ENCODE measurements at places on chromosomes 2 and 18. TPM values are rescaled to one million over a fixed set of nuclear protein-coding genes. Genes with fewer than 3 reads are reported as not detected.

The ALPI gene
- total RNA-seq = not detected

The IKZF2 gene
- total RNA-seq = 8.7 TPM

The MAP3K19 gene
- total RNA-seq = not detected

GRCh38 chr2:182015334-182016109, 29.9 kb downstream of the PPP1R1C start:
- DNase-seq = no peak

GRCh38 chr2:32706815-32707579, 79.1 kb downstream of the TTC27 start:
- no peak for DNase-seq

DNA sequence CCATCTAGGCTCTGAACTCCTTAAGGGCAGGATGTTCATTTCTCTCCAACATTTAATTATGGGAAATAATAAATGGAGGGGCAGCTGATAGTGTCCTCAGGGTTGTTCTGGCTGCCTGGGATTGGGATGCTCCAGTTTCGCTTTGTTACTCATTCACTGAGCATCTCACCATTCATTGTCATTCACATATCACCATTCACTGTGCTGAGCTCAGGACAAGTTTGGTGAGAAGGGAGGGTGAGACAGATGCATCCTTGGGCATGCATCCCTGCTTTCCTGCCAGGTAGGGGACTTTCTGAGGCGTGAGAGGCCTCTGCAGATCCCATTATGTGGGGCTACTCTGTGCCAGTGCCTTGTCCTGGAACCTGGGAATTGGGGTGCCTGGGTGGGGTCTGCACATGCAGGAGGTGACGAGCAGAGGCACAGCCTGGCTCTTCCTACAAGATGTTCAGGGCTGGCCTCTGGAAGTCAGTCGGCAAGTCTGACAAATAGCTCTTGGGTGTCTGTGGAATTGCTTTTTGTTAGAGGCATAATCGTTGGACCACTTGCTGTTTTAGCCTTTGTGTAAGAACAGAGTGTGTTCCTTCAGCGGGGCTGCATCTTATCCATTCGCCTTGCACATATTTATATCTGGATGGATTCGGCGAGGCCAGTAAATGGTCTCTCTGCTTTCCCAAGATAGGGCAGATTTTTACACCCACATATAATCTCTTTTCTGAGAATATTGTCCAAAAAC, 323.2 kb upstream of the THSD7B start:
- no peak for DNase-seq

- no peak for DNase-seq
Measured at GRCh38 chr2:204950695-204951346, 405.5 kb downstream of the PARD3B start.
